Liver (tissue), 10 donors: ENCODE measurements at places on chromosomes 4 and X. TPM values are rescaled to one million over a fixed set of nuclear protein-coding genes. Genes with fewer than 3 reads are reported as not detected.

Gene MAGEA11
- polyA plus RNA-seq: not detected

DNA sequence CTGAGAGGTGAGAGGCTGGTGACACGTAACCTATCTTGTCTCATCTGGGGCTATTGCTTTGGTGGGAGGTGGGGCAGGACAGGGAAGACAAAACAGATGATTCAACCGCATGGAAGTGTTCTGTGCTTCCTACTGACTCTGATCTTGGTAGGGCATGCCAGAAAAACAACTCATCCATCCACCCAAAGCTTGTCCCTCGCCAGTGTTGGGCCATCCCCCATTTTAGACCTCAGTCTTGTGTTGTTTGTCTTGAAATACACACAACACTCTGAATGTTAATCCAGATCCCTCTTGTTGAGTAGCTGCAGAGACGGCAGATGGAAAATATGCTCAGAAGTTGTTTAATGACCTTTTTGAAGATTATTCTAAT, 377 bp downstream of the CHRNA9 start:
- DNase-seq: no peak
- no peaks in the 10 kb centered on the region for H3K27me3 ChIP-seq
- H3K4me3 ChIP-seq: no peak overlapping the region
- no peaks in the 10 kb centered on the region for H3K36me3 ChIP-seq
- no peak overlapping the region for H3K27ac ChIP-seq
- H3K4me1 ChIP-seq: peaks cover 2% of the 10 kb centered on the region

- DNase-seq: no peak
- H3K4me1 ChIP-seq: peaks cover 4% of the 10 kb centered on the region
- no peaks in the 10 kb centered on the region for H3K36me3 ChIP-seq
Measured at GRCh38 chrX:68867458-68868112, 38.8 kb downstream of the EFNB1 start.

DNA sequence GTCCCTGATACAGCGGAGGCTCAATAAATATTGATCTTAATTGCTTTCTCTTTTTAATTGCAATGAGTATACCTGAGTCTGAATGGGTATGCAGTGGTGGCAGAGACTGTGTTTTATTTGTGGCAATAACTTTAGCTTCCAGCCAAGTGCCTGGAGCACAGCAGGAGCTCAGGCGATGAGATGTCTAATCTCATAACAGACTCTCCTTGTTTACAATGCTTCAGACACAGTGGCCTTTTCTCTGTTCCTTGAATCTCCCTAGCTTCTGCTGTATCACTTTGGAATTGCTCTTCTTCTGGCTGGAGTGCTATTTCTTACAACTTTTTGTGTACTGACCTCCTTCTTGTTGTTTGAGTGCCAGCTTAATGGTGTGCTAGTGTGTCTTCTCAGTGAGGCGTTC, 91.5 kb upstream of the UNC5C start:
- H3K27me3 ChIP-seq: no peaks in the 10 kb centered on the region
- H3K4me1 ChIP-seq: no peaks in the 10 kb centered on the region
- H3K36me3 ChIP-seq: no peaks in the 10 kb centered on the region
- DNase-seq: no peak
- H3K27ac ChIP-seq: no peak overlapping the region

GRCh38 chr4:74365761-74366160, 816 bp downstream of the EREG start:
- no peaks in the 10 kb centered on the region for H3K36me3 ChIP-seq
- H3K27ac ChIP-seq: no peak overlapping the region
- peak overlapping the region; percentile 5 for H3K4me3 ChIP-seq
- peaks cover 13% of the 10 kb centered on the region for H3K4me1 ChIP-seq
- no peaks in the 10 kb centered on the region for H3K27me3 ChIP-seq
- DNase-seq: no peak

- no peaks in the 10 kb centered on the region for H3K4me1 ChIP-seq
- H3K27ac ChIP-seq: no peak overlapping the region
- DNase-seq: no peak
- no peak overlapping the region for H3K4me3 ChIP-seq
- no peaks in the 10 kb centered on the region for H3K36me3 ChIP-seq
- H3K27me3 ChIP-seq: no peaks in the 10 kb centered on the region
Measured at GRCh38 chr4:176123710-176124407, 58.2 kb downstream of the WDR17 start.

GRCh38 chrX:81390237-81390636, 188.3 kb downstream of the SH3BGRL start:
- H3K4me1 ChIP-seq: no peaks in the 10 kb centered on the region
- DNase-seq: no peak
- no peak overlapping the region for H3K4me3 ChIP-seq
- no peaks in the 10 kb centered on the region for H3K27me3 ChIP-seq
- H3K36me3 ChIP-seq: no peaks in the 10 kb centered on the region
- H3K27ac ChIP-seq: no peak overlapping the region

DNA sequence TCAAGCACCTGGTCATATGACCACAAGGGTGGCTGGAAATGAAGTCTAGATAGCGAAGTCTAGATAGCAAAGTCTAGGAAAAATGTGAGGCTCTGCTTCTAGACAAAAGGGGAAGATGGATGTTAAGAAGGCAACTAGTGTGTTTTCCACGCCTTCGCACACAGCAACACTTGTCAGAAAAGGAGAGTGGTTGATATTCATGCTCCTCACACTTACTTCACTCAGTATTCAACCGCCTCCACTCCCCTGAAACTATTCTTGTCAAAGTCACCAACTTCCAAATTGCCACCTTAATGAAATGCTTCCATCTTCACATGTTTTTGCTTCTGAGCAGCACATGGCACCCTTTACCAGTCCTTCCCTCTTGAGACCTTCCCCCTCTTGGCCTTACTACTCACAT, 27.7 kb upstream of the DCLK2 start:
- no peak for DNase-seq
- H3K27ac ChIP-seq: no peak overlapping the region
- H3K4me3 ChIP-seq: no peak overlapping the region
- no peaks in the 10 kb centered on the region for H3K36me3 ChIP-seq

Gene MSX1
- polyA plus RNA-seq: 0.15 TPM

DNA sequence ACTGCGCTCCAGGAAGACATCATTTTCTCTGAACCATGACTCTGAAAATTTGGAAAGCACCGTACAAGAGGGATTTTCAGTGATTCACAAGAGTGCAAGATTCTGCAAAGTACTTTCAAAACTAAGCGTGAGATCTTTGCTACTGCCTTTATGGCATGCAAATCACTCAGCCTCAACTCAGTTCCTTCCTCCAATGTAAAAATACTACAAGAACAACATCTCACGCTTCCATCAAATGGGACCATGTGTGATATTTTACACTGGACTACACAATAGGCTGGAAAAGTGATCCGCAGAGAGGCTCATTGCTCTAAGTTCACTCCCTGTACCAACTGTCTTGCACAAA, 674 bp upstream of the IL15 start:
- peak overlapping the region; percentile 84 for H3K27ac ChIP-seq
- peaks cover 17% of the 10 kb centered on the region for H3K4me1 ChIP-seq
- H3K4me3 ChIP-seq: peak overlapping the region; percentile 87
- H3K27me3 ChIP-seq: no peaks in the 10 kb centered on the region
- no peaks in the 10 kb centered on the region for H3K36me3 ChIP-seq

GRCh38 chr4:36027203-36027602, 217.1 kb downstream of the ARAP2 start:
- no peaks in the 10 kb centered on the region for H3K4me1 ChIP-seq
- H3K27ac ChIP-seq: no peak overlapping the region
- H3K27me3 ChIP-seq: no peaks in the 10 kb centered on the region
- H3K36me3 ChIP-seq: no peaks in the 10 kb centered on the region
- H3K4me3 ChIP-seq: no peak overlapping the region

DNA sequence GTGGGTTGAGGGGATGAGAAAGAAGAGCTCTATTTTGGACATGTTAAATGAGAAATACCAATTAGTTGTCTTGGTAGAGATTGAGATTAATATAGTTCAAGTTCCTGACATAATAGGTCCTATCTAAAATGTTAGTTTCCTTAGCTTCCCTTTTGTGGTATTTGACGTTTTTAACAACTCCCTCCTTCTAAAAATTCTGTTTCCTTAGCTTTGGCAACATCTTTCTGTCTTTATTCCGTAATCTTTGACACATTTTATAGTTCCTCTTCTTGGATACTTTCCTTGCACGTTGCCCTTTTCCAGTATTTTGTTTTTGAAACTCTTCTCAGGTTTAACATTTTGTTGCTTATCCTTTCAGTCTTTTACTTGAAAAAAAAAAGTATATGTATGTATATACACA, 36.9 kb downstream of the LAMTOR3 start:
- no peaks in the 10 kb centered on the region for H3K4me1 ChIP-seq
- no peak overlapping the region for H3K27ac ChIP-seq
- H3K36me3 ChIP-seq: no peaks in the 10 kb centered on the region
- H3K4me3 ChIP-seq: no peak overlapping the region

DNA sequence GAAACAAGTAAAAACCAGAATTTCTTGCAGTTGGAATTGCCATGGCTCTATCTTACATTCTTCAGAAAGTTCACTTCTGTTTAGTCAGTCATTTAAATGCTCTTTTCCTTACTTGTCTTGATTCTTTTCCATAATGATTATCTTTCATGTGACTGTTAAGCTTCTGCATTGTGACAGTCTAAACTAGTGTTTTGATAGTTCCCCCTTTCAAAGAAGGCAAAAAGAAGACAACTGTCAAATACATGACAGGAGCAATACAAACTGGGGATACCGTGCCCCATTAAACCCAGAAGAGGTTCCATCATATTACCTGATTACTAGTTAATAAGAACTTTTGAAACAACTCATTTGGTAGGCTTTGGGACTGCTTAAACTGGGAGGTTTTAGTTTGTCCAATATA, 476.2 kb downstream of the PCDH19 start:
- no peak for DNase-seq
- H3K4me3 ChIP-seq: no peak overlapping the region
- no peak overlapping the region for H3K27ac ChIP-seq

Gene CT45A6
- polyA plus RNA-seq: not detected

DNA sequence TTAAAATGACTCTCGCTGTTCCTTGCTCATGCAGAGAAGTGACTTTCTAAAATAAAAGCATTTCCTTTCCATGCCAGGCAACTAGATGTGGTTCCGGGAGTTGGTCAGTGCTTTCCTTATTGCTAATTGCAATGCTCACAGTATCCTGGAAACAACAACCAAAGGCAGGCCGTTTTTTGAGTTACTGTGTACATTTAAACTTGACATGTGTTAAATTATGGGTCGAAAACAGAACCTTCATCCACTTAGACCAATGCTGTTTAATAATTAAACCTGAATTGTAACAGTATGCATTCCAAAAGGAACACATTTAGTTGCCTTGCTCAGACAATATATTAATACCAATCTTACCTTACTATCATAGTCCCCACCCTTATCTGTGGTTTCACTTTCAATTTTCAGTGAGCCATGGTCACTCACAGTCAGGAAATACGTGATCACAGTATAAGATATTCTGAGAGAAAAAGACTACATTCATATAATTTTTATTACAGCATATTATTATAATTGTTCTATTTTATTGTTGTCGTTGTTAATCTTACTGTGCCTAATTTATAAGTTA, 102.6 kb downstream of the HS6ST2 start:
- H3K27ac ChIP-seq: no peak overlapping the region
- no peak for DNase-seq
- H3K4me3 ChIP-seq: no peak overlapping the region
- no peaks in the 10 kb centered on the region for H3K4me1 ChIP-seq

GRCh38 chr4:179398414-179398813, 1956.2 kb upstream of the AGA start:
- no peaks in the 10 kb centered on the region for H3K27me3 ChIP-seq
- no peaks in the 10 kb centered on the region for H3K4me1 ChIP-seq
- no peak for DNase-seq
- H3K4me3 ChIP-seq: no peak overlapping the region
- no peaks in the 10 kb centered on the region for H3K36me3 ChIP-seq

- no peak for DNase-seq
- no peak overlapping the region for H3K27ac ChIP-seq
- no peak overlapping the region for H3K4me3 ChIP-seq
- H3K27me3 ChIP-seq: no peaks in the 10 kb centered on the region
- no peaks in the 10 kb centered on the region for H3K4me1 ChIP-seq
Measured at GRCh38 chr4:151703401-151703800, 57.4 kb downstream of the GATB start.

DNA sequence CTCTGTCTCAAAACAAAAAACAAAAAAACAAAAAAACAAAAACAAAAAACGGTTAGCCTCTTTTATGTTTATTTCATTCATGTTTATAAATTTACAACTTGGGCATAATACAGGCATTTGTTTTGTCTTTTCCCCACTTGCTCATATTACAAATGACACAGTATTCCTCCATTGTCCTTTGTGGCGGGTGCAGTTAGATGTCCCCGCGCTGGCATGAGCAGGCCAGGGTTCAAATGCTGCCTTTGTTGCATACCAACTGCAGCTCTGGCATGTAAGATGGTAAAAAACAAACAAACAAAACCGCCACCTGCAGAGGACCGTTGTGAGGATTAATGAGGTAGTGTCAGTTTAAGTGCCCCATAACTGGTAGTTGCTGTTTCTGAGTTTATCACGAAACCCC, 16.1 kb upstream of the HPF1 start:
- H3K4me1 ChIP-seq: peaks cover 7% of the 10 kb centered on the region
- DNase-seq: no peak
- no peak overlapping the region for H3K4me3 ChIP-seq
- H3K36me3 ChIP-seq: no peaks in the 10 kb centered on the region

DNA sequence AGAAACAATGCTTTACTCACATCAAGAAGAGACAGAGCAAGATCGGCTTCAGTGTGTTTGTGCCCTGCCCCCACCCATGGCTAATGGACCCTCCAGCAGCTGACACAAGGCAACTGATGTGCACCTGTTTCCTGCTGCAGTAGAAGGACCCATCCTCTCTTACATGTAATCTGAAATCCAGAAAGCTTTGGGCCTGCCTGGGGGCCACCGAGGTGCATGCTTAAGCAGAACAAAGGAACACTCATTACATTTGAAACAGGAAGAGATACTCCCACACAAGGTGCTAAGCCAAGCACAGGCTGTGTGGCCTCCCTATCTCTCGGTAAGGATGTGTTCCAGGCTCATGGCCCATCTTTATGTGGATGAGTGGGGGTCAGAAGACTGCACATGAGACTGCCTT, 338.0 kb downstream of the SPOCK3 start:
- H3K27me3 ChIP-seq: no peaks in the 10 kb centered on the region
- DNase-seq: no peak
- H3K27ac ChIP-seq: no peak overlapping the region
- no peaks in the 10 kb centered on the region for H3K4me1 ChIP-seq
- H3K36me3 ChIP-seq: no peaks in the 10 kb centered on the region

GRCh38 chrX:134645936-134646543, 12.2 kb downstream of the PLAC1 start:
- no peak for DNase-seq
- no peaks in the 10 kb centered on the region for H3K4me1 ChIP-seq
- H3K27me3 ChIP-seq: no peaks in the 10 kb centered on the region
- H3K36me3 ChIP-seq: peaks cover 1% of the 10 kb centered on the region
- no peak overlapping the region for H3K4me3 ChIP-seq
- no peak overlapping the region for H3K27ac ChIP-seq

- H3K4me3 ChIP-seq: no peak overlapping the region
- H3K27ac ChIP-seq: no peak overlapping the region
- no peaks in the 10 kb centered on the region for H3K27me3 ChIP-seq
- H3K4me1 ChIP-seq: peaks cover 19% of the 10 kb centered on the region
Measured at GRCh38 chr4:2011583-2011982, 2.8 kb upstream of the NELFA start.

GRCh38 chr4:56821381-56822243, at the start of gene SPINK2:
Gene SPINK2, minus strand, starts transcription at chr4:56821701. Its CDS starts 39 bp downstream, at chr4:56821662.
- peak within 1 kb of the TSS; percentile 18 for H3K4me3 ChIP-seq
- H3K27ac ChIP-seq: no peak within 1 kb of the TSS
- DNase-seq: peak; percentile 45
